Activated effector memory CD4-positive, alpha-beta T cell treated with Interleukin-2 at 50 U/mL for 16 hours (primary cell): ENCODE measurements at places on chromosomes 5 and 9.

DNA sequence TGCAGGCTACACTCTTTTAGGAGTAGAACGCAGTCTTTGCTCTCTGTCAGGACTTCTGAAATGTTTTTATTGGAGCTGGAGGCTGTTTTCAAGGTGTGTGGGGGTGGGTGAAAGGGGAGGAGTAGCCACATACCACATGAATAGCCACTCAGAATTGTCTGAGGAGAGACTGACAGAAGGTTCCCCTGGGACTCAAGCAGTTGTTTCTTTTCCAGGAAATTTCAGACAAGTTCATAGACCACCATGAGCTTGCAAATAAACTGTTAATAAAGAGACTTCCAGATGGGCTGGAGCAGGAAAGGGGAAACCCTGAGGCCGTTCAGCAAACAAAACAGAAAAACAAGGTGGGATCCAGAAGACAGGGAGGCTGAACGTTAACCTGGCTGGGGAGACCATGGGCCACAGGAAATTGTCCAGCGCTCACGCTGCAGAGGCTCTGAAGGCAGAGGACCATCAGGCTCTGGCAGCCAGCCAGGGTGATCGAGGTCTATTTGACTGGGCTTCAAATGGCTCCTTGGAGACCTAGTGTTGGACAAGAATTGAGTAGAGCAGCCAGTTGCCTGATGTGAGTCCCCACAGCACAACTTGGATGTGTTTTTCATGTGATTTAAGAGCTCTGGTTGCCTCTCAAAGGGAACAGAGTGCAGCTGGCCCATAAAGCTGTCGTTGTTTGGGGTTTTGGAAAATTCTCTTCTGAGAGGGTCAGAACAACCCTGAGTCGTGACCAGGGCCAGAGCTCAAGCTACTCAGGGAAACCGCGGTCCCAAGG, 159.2 kb upstream of the RAI14 start:
- no peak for DNase-seq

GRCh38 chr9:113807173-113808061, 68.7 kb upstream of the ZNF618 start:
- no peak for DNase-seq

DNA sequence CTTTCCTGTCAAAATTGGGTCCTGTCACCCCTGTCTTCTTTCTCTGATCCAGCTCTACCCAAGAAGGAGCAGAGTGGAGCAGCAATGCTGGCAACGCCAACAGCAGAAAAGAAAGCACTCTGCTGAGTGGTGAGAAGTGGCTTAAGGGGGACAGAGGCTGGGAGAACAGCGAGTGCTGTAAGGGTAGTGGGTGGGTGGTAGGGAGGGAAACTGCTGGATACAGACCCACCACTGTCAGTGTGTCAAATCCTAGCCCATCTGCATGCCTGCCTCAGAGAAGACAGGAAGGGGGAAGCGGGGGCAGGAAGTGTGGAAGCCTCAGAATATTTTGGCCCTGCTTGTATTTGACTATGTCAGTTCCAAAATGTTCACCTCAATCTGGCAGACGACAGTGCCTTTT, 170.4 kb upstream of the MAST4 start:
- DNase-seq = no peak

DNA sequence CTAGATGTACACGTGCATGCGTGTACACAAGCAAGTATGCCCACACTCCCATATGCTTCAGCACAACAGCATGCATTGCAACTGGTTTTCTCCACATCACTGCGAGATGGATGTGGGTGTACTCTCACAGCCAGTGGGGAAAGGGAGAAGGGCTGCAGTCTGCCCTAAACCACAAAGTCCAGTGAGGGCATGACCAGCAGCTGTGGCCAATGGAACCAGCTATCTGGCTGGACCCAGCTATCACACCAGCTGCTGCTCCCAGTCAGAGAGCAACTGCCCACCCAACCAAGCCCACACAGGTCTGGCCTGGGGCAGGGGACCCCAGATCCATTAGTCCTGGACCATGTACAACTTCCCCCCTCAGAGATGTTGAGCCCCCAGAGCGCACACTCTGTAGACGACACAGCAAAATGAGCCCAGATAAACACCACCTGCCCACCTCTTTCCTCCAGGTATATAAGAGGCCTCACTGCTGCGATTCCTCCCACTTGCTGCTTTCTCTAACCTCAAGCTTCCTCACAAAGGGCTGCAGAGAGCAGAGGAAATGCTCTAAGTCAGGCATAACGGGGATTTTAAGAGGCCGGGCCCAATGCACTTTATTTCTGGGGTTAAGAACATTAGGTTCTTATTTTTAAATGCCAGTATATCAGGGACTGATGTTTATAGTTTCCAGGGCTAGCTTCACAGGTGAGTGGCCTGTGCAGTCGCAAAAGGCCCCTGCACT, 39.0 kb downstream of the SHB start:
- no peak for DNase-seq

- DNase-seq = no peak
Measured at GRCh38 chr5:98458004-98458403, 315.5 kb upstream of the RGMB start.

DNA sequence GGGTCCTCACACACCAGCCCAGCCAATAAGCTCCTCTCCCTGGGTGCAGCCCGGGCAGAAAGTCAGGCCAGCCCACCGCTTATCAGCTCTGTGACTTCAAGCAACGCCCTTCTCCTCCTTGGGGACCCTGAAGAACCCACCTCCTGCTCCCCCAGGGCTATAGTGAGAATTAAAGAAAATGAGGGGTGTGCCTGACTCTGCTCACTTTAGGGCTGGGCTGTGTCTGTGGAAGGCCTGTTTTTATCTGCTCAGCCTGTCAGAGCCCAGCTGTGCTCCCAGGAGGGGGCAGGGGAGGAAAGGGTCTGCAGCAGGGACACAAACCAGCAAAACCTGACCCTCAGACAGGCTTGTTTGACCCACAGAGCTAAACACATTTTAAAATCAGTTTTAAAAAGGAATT, 3.9 kb downstream of the GPRIN1 start:
- no peak for DNase-seq

- DNase-seq = no peak
Measured at GRCh38 chr9:17082343-17083064, 52.3 kb upstream of the CNTLN start.

DNA sequence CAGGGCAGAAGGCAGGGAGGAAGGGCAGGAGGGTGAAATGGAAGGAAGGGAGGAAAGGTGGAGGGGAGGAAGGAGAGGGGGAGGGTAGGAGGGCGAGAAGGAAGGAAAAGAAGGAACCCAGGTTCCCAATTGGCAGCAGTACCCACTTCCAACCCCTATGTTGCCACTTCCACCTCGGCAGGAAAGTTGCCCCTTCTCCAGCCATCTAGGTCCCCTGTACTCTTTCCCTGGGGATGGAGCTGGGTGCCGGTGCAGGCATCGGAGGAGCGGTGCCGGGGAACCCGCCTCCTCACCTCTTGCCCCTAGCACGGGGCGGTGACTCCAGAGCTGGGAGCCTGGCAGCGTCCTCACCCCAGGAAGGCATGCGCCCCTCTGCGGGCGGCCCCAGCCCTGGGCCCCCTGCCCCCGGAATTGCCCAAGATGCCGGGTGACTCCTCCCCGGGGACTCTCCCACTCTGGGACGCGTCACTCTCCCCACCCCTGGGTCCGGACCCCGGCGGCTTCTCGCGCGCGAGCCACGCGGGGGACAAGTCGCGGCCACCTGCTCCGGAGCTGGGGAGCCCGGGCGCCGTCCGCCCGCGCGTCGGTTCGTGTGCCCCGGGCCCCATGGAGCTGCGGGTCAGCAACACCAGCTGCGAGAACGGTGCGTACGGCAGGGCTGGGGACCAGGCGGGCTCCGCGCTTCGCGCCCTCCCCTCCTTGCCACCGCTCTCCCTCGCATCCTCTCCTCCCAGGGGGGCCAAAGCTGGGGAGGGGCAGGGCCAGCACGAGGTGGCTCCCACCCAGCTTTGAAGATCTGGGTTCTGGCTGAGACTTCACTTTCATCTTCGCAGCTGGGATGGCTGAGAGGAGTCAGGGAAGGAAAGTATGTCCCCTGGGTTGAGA, at the start of gene NIPAL4:
NIPAL4 (plus strand) TSS at position 499 of the 885 bp plus-strand sequence; CDS start at position 607, 108 bp downstream.
- no peak for DNase-seq
